T-helper 2 cell treated with Interferon-gamma antibody and Interleukin-4, amounts not matched to agents 5 μg/mL and 100 μg/mL, for 36 hours (primary cell): ENCODE measurements at places on chromosomes 4 and X.
A peak's percentile ranks its signal among the peaks of the same experiment; 100 is the strongest.

- H3K36me3 ChIP-seq = no peaks in the 10 kb centered on the region
- H3K27me3 ChIP-seq = peaks cover 8% of the 10 kb centered on the region
- peaks cover 7% of the 10 kb centered on the region for H3K4me1 ChIP-seq
- no peak overlapping the region for H3K27ac ChIP-seq
These were observed 220.4 kb downstream of the SPRY1 start for GRCh38 chr4:123616951-123617461.

DNA sequence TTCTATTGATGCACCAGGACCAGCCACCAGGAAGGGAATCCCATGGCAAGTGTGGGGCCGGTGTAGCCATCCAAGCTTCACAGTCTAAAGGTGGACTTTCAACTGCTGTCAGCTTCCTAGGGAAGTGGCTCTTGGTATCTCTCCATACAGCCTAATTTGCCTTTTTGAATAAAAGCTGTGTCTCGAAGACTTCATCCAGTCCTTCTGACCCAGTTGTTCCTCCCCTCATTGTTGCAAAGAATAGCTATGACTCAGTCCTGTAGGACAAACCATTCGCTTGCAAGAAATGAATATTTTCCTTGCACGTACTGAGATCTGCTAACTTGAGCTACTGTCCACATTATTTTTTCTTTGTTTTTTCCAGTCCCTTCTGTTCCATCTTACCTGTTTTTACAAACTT is 145.1 kb upstream of the CTSO start:
- H3K36me3 ChIP-seq = no peaks in the 10 kb centered on the region
- no peaks in the 10 kb centered on the region for H3K27me3 ChIP-seq
- H3K4me3 ChIP-seq = no peak overlapping the region
- H3K4me1 ChIP-seq = no peaks in the 10 kb centered on the region
- no peak for DNase-seq

GRCh38 chrX:14738643-14739042 is 134.2 kb downstream of the FANCB start:
- no peaks in the 10 kb centered on the region for H3K27me3 ChIP-seq
- H3K27ac ChIP-seq = no peak overlapping the region
- no peak for DNase-seq
- H3K4me3 ChIP-seq = no peak overlapping the region
- no peaks in the 10 kb centered on the region for H3K4me1 ChIP-seq
- no peaks in the 10 kb centered on the region for H3K36me3 ChIP-seq

DNA sequence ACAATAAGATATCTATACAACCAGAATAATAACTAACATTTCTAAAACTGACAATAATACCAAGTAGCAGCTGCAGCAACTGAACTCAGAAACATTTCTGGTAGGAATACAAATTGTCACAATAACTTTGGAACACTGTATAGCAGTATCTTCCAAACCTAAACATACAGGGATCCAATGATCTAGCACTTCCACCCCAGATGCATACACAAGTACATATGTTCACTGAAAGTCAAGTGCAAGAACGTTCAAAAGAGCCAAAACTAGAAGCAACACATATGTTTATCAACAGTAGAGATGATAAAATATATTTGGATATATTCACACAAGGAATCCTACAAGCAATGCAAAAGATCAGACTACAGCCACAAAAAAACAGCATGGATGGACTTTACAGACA is 46.2 kb downstream of the MAPK10 start:
- no peak overlapping the region for H3K27ac ChIP-seq
- H3K4me1 ChIP-seq = no peaks in the 10 kb centered on the region
- DNase-seq = no peak
- no peaks in the 10 kb centered on the region for H3K36me3 ChIP-seq

DNA sequence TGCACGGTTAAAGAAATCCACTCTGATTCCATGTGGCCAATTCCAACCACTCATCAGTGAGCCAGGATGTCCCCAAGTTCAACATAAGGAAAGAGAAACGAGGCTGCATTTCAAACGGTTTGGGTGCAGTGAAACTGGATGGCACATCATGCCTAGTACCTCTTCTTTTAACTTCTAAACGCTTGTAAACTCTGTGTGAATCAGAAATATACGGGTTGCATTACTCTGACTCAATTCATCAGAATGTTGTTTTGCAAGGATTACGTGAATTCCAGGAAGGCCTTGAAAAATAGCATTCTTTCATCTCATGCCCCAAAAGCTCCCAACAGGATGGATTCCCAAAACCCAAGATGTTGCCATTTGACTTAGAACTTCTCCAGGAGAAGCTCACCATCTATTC is 270.4 kb downstream of the LDB2 start:
- H3K27me3 ChIP-seq = no peaks in the 10 kb centered on the region
- H3K4me1 ChIP-seq = no peaks in the 10 kb centered on the region
- no peaks in the 10 kb centered on the region for H3K36me3 ChIP-seq

GRCh38 chrX:63488546-63489373 is 137.6 kb upstream of the SPIN4 start:
- no peak for DNase-seq
- no peaks in the 10 kb centered on the region for H3K36me3 ChIP-seq
- no peak overlapping the region for H3K27ac ChIP-seq
- no peaks in the 10 kb centered on the region for H3K27me3 ChIP-seq
- no peaks in the 10 kb centered on the region for H3K4me1 ChIP-seq
- H3K4me3 ChIP-seq = no peak overlapping the region

GRCh38 chrX:23851544-23851943 is 56.2 kb downstream of the APOO start:
- H3K27me3 ChIP-seq = no peaks in the 10 kb centered on the region
- no peak overlapping the region for H3K4me3 ChIP-seq
- DNase-seq = no peak
- H3K27ac ChIP-seq = no peak overlapping the region

GRCh38 chrX:110219920-110220319 is 98.0 kb downstream of the AMMECR1 start:
- H3K4me1 ChIP-seq = peaks cover 5% of the 10 kb centered on the region
- no peaks in the 10 kb centered on the region for H3K27me3 ChIP-seq
- no peak for DNase-seq
- H3K27ac ChIP-seq = no peak overlapping the region

DNA sequence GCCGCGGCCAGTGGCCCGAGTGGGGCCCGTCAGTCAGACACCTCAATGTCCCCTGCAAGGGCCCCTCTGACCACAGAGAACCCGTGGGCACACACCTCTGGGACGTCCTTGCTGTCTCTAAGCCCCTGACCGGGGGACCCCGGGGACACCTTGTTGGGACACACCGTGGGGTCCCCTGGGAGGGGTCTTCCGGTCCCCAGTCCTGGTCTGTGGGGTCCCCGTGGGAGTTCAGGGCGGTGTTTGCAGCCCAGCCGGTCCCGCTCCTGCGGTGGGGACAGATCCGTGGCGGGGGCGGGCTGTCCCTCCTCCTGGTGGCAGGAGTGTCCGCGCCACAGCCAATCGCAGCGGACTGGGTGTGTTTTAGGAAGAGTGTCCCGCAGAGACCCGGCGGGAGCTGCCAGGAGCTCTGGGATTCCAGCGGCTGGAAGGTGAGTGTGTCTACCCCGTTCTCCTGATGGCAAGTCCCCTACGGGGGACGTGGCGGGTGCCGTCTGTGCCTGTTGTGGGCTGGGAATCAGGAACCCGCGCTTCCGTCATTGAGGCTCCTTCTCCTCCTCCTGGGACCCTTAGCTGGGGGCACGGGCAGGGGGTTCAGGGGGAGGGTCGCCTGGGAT is 5.1 kb upstream of the PLCXD1 start:
- DNase-seq = peak; percentile 48
- H3K4me3 ChIP-seq = peak overlapping the region; percentile 70
- peaks cover 4% of the 10 kb centered on the region for H3K4me1 ChIP-seq

GRCh38 chr4:151801547-151802516 is 41.0 kb upstream of the GATB start:
- H3K36me3 ChIP-seq = no peaks in the 10 kb centered on the region
- DNase-seq = peak; percentile 20
- no peaks in the 10 kb centered on the region for H3K27me3 ChIP-seq
- H3K4me3 ChIP-seq = no peak overlapping the region

DNA sequence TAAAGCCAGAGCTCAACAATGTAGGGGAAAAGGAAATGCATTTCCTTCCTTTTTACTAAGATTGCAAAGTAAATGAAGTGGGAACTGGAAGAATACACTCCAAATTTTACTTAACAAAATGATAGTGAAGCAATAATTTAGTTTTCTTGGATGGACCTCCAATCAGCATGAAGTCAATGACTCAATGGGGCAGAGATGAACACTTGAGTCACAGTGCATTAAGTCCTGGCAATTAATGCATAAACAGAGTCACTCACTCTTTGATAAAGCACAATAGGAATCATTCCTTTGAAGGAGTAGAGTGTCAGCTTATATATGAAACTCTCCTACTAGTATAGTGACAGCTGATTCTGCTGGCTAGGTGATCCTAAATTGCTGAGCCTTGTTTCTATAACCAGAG is 66.7 kb upstream of the FRAS1 start:
- no peak for DNase-seq
- H3K36me3 ChIP-seq = no peaks in the 10 kb centered on the region
- no peaks in the 10 kb centered on the region for H3K4me1 ChIP-seq
- H3K27me3 ChIP-seq = peaks cover 15% of the 10 kb centered on the region

GRCh38 chrX:110847334-110847733 is 51.7 kb upstream of the CHRDL1 start:
- no peaks in the 10 kb centered on the region for H3K4me1 ChIP-seq
- H3K27me3 ChIP-seq = no peaks in the 10 kb centered on the region
- H3K27ac ChIP-seq = no peak overlapping the region
- no peak for DNase-seq
- no peaks in the 10 kb centered on the region for H3K36me3 ChIP-seq

DNA sequence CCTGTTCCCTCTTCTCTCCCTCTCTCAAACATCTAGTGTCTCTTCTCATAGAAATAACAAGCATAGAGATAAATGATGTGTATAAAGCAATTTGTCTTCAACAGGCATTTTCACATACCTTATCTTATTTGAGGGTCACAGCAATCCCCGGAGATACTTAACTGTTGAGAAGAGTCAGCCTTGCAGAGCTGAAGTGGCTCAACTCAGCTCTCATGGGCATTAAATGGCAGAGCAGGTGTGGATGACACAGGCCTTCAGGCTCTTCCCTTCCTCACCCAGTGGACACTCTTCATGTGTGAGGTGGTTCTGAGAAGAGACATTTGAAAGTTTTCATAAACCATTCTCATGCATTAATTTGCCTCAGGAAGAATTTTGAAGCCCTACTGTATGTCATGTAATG is 134.2 kb downstream of the AFF2 start:
- no peak overlapping the region for H3K4me3 ChIP-seq
- no peaks in the 10 kb centered on the region for H3K36me3 ChIP-seq
- H3K27me3 ChIP-seq = no peaks in the 10 kb centered on the region
- no peaks in the 10 kb centered on the region for H3K4me1 ChIP-seq

DNA sequence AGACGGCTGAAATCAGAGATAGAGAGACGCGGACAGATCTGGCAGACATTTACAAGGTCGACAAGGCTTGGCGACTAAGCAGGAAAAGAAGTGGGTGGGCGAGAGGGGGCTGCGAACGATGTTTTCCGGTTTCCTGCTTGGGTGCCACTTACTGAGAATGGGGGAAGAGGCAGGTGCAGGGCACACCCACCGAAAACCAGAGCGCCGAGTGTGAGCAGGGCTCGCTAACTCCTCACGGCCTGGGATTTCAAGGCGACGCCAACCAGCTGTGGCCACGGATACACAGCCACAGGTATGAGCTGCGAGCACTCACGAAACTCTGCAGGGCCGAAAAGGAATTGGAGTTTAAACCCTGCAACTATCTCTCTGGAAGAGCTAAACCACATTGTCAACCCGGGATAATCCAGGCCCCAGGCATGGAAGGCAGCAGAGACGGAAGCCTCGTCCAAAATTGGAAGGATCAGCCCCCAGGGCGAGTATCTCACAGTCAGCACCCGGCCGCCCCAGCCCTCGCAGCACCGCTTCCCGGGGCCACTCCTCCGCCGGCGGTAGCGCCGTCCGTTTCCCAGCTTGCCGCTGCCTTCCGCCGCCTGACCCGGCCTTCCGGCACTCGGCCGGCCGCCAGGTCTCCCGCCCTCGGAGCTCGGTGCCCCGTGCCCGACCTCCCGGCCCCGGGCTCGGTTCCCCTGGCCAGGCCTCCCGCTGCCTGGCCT is 778 bp downstream of the CASP3 start:
- H3K4me1 ChIP-seq = peaks cover 53% of the 10 kb centered on the region
- peaks cover 51% of the 10 kb centered on the region for H3K36me3 ChIP-seq
- peak overlapping the region; percentile 96 for H3K4me3 ChIP-seq

- no peak overlapping the region for H3K4me3 ChIP-seq
- H3K27me3 ChIP-seq = peaks cover 5% of the 10 kb centered on the region
- H3K4me1 ChIP-seq = peaks cover 2% of the 10 kb centered on the region
- H3K36me3 ChIP-seq = no peaks in the 10 kb centered on the region
- no peak for DNase-seq
These were observed 11.8 kb upstream of the TASL start for GRCh38 chrX:30589146-30589888.

DNA sequence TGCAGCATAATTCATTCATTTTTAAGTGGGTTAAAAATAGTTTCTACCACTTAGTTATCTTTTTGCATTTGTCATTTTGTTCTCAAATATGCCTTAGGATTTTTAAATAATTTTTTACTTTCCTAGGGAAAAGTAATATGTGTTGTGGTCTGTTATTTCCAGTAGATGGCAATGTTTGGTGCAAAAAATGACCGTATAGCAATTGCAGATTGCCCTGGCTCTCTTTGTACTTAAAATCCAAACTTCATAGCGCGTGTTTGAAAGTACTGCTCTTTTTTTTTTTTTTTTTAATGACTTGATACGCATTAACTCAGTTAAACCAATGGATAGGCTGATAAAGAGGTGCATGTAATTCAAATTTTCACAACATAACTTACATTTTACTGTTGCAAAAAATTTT is 74.4 kb upstream of the RBMX start:
- no peak for DNase-seq
- no peak overlapping the region for H3K27ac ChIP-seq
- no peak overlapping the region for H3K4me3 ChIP-seq
- H3K4me1 ChIP-seq = no peaks in the 10 kb centered on the region
- H3K36me3 ChIP-seq = no peaks in the 10 kb centered on the region
- H3K27me3 ChIP-seq = no peaks in the 10 kb centered on the region

DNA sequence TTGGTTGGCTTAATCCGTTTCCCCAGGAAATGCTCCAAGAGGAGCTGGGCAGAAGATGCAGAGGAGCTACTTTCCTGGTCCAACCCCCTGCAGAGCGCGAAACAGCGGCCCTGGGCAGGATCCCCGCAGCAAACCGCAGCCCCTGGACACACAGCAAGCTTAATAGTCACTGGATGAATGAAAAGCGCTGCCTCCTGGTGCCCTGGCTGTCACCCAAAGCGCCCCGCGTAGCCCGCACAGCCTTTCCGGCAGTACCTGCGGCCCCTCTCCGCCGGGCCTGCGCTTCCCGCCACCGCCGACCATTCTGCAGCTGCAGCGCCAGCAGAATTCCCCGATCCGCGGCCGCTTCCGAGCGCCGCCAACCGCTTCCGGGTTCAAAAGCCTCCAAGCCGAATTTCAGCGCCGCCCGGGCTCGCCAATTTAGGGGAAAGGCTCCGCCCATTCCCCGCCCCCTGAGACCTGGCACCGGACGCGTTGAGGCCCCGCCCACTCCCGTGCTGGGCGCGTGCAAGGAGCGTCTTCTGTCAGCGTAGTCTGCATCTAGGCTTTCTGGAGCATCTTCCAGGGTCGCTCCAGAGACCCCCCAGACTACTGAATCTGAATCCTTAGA is at the start of gene HPF1:
HPF1 (minus strand) TSS at position 370 of the 610 bp plus-strand sequence; CDS start at position 303, 67 bp downstream.
- H3K4me3 ChIP-seq = peak within 1 kb of the TSS; percentile 89
- H3K36me3 ChIP-seq = peaks cover 4% of the 10 kb centered on the region
- peaks cover 33% of the 10 kb centered on the region for H3K4me1 ChIP-seq

GRCh38 chrX:114959729-114960128 is 57.7 kb downstream of the IL13RA2 start:
- no peak overlapping the region for H3K27ac ChIP-seq
- H3K36me3 ChIP-seq = no peaks in the 10 kb centered on the region
- no peaks in the 10 kb centered on the region for H3K4me1 ChIP-seq
- H3K27me3 ChIP-seq = no peaks in the 10 kb centered on the region
